HTR-8/SVneo (cell line): ENCODE measurements at places on chromosomes 11 and 22.

- peak; percentile 49 for DNase-seq
Observed at GRCh38 chr22:50696799-50697561, 24.4 kb downstream of the SHANK3 start.

GRCh38 chr11:121721448-121721847 lies 268.7 kb upstream of the SORL1-AS1 start:
- no peak for DNase-seq

GRCh38 chr11:66579017-66579606 lies 10.7 kb upstream of the CTSF start:
- peak; percentile 81 for DNase-seq

DNA sequence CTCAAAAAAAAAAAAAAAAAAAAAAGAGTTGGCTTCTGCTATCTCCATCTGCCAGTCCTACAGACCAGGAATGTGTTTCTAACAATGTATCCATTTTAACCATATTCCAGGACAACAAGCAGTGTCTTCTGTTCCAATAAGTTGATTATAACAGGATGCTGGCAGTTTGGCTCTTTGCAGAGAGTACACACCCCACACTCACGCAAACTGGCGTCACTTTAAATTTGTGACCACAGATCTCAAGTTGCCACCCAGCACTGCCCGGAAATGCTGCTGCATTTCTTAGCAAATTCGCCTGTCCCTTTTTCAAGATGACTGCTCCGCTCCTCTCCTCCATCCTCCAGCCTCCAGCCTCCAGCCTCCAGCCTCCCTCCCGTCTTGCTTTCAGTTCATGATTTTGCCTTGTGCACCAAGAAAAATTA lies 44.3 kb downstream of the SCGB1A1 start:
- DNase-seq = no peak

DNA sequence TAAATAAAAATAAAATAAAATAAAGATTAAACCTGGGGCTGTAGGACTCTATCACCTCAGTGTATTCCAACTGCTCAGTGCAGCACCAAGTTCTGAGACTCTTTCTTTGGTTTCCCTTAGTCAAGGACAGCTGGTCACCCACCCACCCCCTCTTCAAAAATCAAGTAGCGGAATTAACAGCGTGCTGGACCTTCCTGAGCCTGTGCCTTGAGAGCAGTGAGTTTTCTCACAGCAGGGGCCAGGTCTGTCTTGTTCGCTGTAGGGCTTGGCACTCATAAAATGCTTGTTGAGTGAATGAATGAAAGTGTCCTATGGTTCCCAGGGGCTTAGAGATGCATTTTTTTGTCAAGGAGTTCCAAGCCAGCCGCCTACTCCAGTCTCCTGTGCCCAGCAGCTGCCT lies 2.9 kb upstream of the ALX4 start:
- DNase-seq = no peak

- no peak for DNase-seq
Observed at GRCh38 chr22:45397806-45398205, 15.6 kb downstream of the SMC1B start.

- DNase-seq = no peak
Observed at GRCh38 chr11:108732395-108732794, 67.5 kb downstream of the DDX10 start.

- DNase-seq = no peak
Observed at GRCh38 chr22:37488337-37489135, 2.4 kb upstream of the MFNG start.

DNA sequence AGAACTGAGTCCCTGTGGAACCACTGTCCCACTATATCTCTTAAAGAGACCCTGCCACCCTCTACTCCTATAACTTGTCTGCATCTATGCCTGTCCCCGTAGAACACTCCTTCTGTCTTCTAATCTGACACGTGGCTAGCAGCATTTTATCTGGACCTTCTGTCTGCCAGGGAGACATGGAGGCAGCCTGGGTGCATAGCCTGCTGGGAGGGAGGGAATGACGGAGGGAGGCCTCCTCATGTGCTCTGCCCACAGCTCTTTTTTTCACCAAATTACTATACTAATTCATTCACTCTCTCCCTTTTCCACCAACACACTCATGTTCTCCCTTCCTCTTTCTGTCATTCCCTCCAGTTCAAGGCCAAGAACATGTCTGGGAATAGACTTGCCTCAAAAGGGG lies 7.6 kb upstream of the THRSP start:
- no peak for DNase-seq

DNA sequence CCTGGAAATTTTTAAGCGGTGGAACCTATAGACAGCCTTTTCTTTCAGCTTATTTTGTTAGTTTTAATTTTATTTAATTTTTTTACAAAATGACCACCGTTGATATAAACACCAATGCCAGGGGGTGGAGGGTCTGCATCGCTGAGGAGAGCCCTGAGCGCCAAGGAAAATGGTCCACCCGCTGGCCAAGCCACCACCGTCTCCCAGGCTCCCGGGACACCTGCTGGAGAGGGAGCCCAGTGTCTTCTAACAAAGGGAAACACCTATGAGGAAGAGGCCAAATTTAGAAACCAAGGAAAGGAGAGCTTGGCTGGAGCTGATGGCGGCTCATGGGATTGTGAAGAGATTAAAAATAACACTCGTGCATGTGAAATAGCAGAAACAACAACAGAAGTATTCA lies 288 bp upstream of the KRTAP5-8 start:
- no peak for DNase-seq

DNA sequence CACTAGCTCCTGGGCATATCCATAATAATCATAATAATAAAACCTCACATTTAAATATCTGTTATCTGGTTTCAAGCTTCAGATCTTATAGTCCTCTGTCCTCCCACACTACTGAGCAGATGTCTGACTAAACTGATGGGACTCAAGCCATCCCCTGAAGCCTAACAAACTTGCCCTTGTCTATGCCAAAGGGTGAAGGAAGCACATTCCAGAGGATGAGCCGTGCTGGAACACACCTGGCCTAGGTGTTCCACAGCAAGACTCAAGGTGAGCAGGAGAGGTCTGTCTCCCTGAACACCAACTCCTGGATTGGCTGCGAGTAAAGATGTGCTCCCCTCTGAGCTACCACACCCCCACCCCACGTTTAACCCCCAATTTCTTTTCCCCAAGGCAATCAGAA lies 14.7 kb downstream of the SCUBE2 start:
- no peak for DNase-seq

GRCh38 chr22:44023404-44024287 lies 456 bp upstream of the PARVB start:
- DNase-seq = peak; percentile 36

GRCh38 chr11:101516546-101516945 lies 67.3 kb downstream of the TRPC6 start:
- DNase-seq = no peak

GRCh38 chr11:36304351-36304750 lies 8.3 kb downstream of the PRR5L start:
- DNase-seq = no peak

DNA sequence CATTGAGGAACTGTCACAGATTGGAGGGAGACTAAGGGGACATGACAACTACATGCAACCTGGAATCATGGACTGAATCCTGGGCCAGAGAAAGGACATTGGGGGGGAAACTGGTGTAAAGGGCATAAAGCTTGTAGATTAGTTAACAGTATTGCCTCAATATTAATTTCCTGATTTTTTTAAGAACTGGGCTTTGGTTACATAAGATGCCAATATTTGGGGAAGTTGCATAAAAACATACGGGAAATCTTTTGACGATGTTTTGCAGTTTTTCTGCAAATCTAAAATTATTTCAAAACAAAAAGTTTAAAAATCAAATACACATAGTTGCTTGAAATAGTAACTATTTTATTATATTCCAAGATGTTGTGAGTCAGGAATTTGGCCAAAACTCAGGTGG lies 2.9 kb upstream of the FOLR3 start:
- DNase-seq = no peak
